ENCODE measurements at places on chromosomes 16 and 17. TPM values are rescaled to one million over a fixed set of nuclear protein-coding genes. Genes with fewer than 3 reads are reported as not detected.

WFDC1 gene
- not detected for total RNA-seq

MYL4 gene
- not detected for total RNA-seq

OR2C1 gene
- total RNA-seq: not detected

C17orf75 gene
- 32.6 TPM for total RNA-seq

PLA2G10 gene
- not detected for total RNA-seq

CACNA1G gene
- total RNA-seq: 0.14 TPM

WWOX gene
- 21.5 TPM for total RNA-seq

CDH3 gene
- 24.3 TPM for total RNA-seq

CX3CL1 gene
- total RNA-seq: not detected

DNA sequence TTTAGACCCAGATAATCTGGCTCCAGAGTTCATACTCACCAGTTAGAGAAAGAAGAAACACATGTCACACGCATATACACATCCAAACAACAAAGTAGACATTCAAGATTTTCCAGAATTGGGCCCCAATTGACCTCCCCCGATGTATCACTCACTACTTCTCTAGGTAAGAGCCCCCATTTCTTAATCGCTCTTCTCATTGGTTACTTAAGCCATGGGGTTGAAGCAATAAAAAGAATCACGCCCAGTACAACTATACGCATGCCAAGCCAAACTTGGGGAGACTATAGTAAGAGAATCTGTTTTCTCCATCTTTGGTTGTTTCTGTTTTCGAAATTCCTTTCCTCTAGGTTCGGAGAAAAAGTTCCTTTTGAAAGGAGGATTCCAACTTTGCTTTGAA is 565 bp downstream of the DDX52 start:
- no peak for DNase-seq

DNA sequence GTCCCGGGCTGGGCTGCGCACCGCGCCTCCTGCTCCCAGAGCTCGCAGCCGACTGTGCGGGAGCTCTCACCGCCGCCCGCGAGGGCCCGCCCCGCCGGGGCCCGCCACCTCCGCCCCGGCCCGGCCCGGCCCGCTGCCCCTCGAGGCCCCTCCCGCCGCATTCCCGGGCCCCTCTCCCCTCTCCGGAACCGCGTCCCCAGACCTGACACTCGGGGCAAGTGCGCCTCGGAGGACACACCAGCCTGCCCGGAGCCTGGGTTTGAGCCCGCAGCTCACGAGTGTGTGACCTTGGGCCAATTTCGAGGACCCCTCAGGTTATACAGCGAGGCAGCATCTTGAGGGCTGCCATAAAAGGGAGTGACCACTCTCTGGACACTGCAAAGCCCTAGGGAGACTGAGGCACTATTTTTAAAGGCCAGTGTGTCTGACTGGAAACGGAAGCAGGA is 2.0 kb upstream of the GRIN2C start:
- no peak for DNase-seq

DNA sequence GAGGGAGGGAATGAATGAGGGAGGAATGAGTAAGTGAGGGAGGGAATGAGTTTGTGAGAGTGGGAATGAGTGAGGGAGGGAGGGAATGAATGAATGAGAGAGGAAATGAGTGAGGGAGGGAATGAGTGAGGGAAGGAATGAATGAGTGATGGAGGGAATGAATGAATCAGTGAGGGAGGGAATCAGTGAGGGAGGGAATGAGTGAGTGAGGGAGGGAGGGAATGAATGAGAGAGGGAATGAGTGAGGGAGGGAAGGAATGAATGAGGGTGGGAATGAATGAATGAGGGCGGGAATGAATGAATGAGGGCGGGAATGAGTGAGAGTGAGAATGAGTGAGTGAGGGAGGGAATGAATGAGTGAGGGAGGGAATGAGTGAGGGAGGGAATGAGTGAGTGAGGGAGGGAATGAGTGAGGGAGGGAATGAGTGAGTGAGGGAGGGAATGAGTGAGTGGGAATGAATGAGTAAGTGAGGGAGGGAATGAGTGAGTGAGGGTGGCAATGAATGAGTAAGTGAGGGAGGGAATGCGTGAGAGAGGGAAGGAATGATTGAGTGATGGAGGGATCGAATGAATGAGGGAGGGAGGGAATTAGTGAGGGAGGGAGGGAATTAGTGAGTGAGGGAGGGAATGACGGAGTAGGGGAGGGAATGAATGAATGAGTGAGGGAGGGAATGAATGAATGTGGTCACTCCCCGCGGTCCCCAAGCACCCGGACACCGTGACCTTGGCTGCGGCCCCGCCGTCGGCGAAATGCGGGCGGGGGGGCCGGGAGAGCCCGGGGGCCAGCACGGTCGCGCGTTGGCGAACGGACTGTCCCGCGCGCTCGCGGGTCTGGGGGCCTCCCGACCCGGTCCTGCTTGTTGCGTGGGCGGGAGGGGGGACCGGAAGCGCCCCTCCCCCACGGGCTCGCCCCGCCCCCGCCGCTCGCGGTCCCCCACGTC is 1.1 kb upstream of the UBE2I start:
- no peak for DNase-seq

GRCh38 chr17:72760368-72760767 is 332.1 kb downstream of the SLC39A11 start:
- DNase-seq: no peak

DNA sequence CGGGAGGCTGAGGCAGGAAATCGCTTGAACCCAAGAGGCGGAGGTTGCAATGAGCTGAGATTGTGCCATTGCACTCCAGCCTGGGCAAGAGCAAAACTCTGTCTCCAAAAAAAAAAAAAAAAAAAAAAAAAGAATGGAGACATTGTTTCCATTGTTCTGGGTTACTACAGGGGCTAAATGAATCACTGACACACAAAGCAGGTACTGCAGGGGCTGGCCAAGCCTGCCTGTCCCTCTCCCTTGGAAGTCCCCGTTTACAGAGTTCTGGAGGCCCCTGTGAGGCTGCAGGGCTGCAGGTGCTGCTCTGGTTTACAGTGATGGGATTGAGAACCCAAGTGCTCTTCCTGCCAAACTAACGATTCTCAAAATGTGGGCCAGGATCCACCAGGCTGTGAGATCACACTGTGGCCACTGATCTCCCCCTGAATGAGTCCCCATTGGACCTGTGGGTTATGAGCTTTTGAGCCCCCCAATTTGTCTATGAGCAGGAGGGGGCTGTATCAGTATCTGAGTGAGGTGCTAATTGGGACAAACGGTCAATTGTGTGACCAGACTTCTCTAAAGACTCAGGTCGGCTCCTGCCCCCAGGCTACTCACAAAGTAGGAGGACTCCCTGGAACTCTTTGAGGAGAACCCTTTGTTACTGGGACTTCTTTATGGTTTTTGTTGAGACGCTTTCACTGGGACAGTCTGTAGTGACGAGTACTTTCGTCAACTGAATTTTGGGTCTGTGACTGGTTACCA is 39.0 kb downstream of the DNAH17 start:
- peak; percentile 30 for DNase-seq

DNA sequence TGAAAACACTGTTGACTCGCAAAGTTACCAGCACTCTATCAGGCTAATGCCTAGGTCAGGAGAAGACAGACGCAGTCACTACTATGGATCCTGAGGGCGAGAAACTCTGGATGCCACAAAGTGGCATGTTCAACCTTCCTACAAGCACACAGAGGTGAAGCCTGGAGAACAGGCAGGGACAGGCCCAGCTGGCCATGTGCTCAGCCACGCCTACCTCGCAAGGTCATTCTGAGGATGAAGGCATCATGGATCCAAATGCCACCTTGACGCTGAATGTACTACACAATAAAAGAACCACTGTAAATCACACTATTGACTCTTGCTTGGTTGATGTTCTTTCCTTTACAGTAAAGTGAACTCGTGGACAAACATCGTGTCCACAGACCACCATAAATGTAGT is 85.8 kb downstream of the ANKRD11 start:
- DNase-seq: no peak

GRCh38 chr17:40265337-40265736 is 22.3 kb upstream of the CDC6 start:
- DNase-seq: no peak

- DNase-seq: peak; percentile 61
Measured at GRCh38 chr17:68238871-68239253, 9.0 kb upstream of the AMZ2 start.

DNA sequence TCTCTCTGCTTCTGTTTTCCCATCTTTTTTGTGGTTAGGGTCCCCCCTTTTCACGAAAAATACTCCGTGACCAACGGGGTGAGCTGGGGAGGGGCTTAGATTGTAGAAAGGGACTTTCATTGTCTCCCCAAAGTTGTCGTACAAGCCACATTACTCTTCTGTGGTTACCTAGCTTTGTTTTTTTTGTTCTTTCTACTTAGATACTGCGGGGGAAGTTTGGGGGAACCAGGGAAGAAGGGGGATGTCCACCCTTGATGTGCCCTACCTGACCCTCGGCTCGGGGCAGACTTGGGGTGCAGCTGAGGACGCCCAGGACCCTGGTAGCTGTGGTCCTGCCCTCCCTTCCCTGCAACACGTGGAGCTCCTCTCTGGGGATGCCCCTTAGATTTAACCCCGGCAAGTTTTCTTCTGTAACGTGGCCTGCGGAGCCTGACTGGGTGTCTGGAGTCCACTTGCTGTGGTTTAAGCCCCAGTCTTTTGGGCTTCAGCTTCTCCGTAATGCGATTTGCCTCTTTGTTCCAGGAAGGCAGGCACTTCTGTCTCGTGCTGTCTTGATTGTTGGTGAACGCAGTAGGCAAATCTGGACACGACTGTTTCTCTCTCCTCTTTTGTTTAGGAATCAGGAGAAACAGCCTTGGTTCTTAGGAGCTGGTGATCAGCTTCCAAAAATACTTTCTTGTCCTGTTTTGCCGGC is 892 bp downstream of the ABCC1 start:
- DNase-seq: peak; percentile 54

- DNase-seq: peak; percentile 63
Measured at GRCh38 chr16:3058139-3059030, 7.1 kb upstream of the IL32 start.

DNA sequence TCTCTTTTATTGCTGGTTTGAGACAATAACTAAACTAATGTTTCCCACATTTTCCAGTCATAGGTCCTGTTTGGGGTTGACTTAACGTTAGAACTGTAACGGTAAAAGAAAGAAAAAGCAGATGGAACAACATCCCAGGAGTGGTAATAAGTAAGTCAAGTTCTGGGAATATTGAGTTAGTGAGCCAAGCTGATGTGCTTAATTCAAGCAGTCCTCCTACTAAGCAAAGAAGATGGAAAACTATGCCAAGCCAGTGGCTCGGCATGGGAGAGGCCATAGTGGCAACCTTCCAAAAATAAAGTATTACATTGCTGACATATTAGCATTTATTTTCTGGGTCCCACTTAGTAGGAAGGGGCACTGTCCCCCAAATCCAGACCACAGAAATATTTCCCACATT is 161.7 kb upstream of the CDH5 start:
- no peak for DNase-seq

DNA sequence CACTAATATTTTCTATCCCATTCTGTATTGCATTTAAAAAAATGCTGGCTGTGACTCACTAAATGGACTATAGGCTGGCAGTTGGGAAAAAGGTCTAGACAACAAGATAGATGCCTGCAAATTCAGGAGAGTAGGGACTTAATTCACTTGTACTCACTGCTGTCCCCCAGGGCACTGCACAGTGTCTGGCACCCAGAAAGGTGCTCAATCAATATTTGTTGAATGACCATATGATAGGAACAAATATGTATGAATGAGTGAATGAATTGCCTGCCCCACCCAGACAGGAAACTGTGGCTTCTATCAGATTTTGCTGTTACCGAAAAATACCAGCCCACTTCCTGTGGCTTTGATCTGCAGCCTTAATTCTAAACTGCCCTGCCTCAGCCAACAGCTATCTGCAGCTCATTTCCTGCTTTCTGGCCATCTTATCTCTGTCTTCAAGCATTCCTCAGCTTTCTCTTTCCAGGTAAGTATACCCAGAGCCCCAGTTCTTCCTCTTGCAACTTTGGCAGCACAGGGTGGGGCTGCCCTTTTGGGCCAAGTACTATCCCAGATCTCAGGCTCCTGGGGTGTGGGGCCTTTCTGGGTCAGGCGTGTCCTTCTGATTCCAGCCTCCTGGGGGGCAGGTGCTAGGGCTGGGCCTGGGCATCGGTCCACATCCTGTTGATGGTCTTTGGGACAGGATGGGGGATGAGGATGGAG is 15.3 kb upstream of the TNS4 start:
- DNase-seq: peak; percentile 68

GRCh38 chr17:64148017-64148631 is 18.2 kb upstream of the ERN1 start:
- DNase-seq: no peak

GRCh38 chr16:25297151-25297787 is 39.6 kb upstream of the ZKSCAN2 start:
- DNase-seq: no peak

GRCh38 chr16:88610909-88611812 is 27.2 kb upstream of the IL17C start:
- no peak for DNase-seq

- no peak for DNase-seq
Measured at GRCh38 chr16:11699234-11699894, 31.1 kb downstream of the SNN start.

- DNase-seq: no peak
Measured at GRCh38 chr17:77185137-77185536, 44.4 kb downstream of the SEC14L1 start.

DNA sequence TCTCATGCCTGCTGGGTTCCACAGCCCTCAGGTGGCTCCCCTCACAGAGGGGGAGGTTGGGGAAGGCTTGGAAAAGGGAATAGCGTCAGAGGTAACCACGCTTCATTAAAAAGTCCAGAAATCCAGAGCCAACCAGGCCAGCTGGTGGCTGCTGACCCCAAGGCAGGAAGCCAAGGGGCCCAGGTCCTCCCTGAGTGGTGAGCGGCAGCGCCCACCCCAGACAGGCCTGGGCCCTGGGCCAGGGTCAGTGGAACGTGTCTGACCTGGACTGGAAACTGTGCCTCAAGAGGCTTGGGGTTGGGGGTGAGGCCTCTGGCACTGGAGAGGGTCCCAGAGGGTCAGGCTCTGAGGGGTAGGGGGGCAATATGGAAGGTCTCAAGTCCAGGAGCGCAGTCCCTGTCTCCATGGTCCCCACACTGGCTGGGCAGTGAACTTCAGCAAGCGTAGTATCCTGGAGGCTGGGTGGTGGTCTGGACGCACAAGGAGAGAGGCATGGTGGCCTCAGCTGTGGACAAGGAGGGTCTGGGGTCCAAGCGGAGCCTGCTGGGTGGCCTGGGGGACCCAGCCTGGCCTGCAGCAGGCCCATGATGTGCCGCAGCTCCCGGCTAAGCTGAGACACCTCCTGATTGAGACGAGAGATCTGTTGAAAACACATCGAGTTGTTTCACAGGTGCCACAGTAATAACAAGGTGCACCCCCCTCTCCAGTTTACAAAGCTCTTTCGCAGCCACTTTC is 5.2 kb upstream of the RAB5C start:
- DNase-seq: no peak

GRCh38 chr16:75526032-75526790 is 9.7 kb downstream of the CHST5 start:
- DNase-seq: no peak

DNA sequence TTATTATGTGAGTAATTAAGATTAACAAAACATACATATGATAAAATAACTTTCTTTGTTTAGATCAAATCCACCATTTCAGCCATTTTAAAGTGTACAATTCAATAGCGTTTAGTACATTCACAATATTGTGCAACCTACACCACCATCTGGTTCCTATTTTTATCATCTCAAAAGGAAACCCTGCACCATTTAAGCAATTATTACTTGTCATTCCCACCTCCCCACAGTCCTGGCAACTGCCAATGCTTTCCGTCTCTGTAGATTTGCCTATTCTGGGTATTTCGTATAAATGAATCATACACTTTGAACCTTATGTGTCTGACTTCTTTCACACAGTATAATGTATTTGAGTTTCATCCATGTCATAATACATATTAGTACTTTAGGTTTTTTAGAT is 162.5 kb upstream of the CNTNAP4 start:
- no peak for DNase-seq

GRCh38 chr17:47998044-47998443 is 27.1 kb downstream of the CDK5RAP3 start:
- no peak for DNase-seq

- no peak for DNase-seq
Measured at GRCh38 chr17:59369031-59369975, 37.8 kb downstream of the YPEL2 start.
